ENCODE measurements at places on chromosomes 7 and 10.

- no peak for DNase-seq
These were observed 1.5 kb upstream of the H2AZ2 start for GRCh38 chr7:44849259-44849884.

- DNase-seq: no peak
These were observed 164.7 kb downstream of the ADAM12 start for GRCh38 chr10:126223512-126224067.

- peak; percentile 60 for DNase-seq
These were observed 18.5 kb upstream of the TNS3 start for GRCh38 chr7:47600199-47601118.

- DNase-seq: no peak
These were observed 251.9 kb upstream of the PTER start for GRCh38 chr10:16184906-16185305.

DNA sequence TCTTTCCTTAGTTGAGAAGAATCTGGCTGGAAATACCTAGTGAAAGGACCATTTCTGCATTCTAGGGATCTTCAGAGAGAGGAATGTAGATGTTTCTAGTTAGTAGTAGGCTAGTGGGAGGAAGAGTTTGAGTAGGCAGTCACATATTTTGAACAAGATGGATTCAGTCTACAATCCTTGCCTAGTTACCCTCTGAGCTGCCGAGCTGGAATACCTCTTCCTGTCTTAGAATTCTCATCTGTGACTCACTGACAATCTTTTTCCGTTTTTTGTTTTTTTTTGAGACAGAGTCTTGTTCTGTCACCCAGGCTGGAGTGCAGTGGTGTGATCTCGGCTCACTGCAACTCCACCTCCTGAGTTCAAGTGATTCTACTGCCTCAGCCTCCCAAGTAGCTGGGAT is 30.7 kb upstream of the PLPP4 start:
- DNase-seq: no peak

DNA sequence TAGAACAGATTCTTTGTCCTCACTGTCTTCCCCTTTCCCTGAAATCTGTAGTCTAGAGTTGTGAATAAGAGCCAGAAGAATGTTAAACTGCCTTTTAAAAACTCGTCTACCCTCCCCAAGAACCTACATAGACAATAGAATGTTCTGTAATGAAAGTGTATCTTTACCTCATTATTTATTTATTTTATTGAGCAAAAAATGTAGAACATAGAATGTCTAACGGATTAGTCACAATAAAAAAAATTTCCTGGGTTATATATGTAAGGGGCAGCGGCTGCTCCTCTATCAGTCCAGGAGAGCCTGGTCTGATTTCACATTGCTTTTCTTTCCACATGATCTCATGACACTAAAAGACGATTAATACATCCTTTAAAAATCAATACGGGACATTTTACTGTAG is 135.7 kb downstream of the SDK1 start:
- DNase-seq: no peak
